ENCODE measurements at places on chromosomes 5 and 9.

GRCh38 chr5:64164166-64164565 lies 1.5 kb upstream of the RNF180 start:
- no peak for DNase-seq

- DNase-seq, result peak; percentile 61
These were observed 9.7 kb downstream of the ORM2 start for GRCh38 chr9:114339130-114339908.

DNA sequence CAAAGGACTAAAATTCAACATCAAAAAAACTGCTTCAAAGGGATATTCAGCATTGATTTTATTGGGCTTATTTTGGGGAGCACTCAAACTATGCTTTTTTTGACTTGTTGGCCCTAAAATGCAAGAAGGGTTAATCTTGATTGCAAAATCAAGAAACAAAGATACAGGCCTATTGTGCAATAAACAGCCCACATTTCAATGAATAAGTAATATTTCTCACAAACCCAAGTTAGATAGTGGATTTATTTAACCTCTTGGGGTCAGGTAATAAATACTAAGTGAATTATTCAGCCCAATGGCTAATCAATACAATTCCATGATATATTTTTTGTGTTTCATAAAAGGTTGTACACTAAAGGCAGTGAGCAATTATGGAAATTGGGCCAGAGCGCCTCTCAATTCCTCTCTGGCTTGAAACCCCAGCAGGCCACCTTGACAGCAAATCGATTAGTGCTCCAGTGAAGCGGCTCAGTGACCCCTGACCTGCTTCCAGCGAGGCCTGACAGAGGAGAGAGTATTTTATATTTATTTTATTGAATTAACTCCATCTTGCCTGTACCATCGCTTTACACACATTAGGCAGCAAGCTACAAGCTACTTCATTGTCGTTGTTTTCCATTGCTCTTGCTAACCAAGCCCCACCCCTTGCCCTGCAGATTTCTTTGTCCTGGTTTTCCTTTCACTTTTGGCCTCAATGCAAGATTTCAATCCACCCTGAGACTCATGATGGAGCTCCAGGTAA lies 65.5 kb downstream of the EBF1 start:
- no peak for DNase-seq

- DNase-seq, result no peak
These were observed 130.3 kb upstream of the DMRT1 start for GRCh38 chr9:710951-711745.

GRCh38 chr9:93681269-93682154 lies 105.1 kb downstream of the PHF2 start:
- no peak for DNase-seq

DNA sequence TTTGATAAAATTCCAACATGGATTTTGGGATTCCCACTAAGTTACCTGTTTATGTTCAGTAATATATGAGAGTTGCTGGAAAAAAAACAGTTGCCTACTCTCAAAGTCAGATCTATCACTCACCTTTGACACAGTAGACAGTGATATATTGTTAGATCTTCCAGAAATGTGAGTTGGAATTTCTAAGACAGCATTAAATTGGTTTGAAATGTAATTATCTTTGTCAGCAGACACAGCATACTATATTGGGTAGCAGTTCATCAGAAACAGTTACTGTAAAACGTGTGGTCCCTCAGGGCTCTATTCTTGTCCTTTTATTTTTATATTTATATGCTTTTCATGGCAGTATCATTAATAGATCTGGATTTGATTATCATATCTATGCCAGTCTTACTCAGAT lies 433.6 kb upstream of the ARRDC3 start:
- DNase-seq, result no peak

GRCh38 chr5:75510836-75511434 lies 494 bp downstream of the CERT1 start:
- peak; percentile 41 for DNase-seq

GRCh38 chr9:137020771-137021567 lies 7.1 kb downstream of the ABCA2 start:
- DNase-seq, result no peak

DNA sequence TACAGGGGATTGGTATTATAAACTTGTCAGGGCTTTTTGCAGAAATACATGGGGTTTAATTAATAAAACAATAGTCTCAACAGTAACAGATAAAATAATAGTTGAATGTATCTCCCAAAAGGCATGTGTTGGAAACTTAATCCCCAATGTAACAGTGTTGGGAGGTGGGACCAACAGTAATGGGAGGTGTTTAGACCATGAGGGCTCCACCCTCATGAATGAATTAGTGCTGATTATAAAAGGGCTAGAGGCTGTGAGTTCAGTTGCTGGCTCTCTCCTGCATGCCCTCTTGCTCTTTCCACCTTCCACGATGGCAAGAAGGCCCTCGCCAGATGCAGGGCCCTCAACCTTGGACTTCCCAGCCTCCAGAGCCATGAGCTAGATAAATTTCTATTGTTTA lies 56.3 kb downstream of the STK10 start:
- no peak for DNase-seq

- no peak for DNase-seq
These were observed 35.5 kb upstream of the ADAMTSL1 start for GRCh38 chr9:18438300-18438925.

GRCh38 chr5:175211956-175212756 lies 231.8 kb downstream of the DRD1 start:
- no peak for DNase-seq

DNA sequence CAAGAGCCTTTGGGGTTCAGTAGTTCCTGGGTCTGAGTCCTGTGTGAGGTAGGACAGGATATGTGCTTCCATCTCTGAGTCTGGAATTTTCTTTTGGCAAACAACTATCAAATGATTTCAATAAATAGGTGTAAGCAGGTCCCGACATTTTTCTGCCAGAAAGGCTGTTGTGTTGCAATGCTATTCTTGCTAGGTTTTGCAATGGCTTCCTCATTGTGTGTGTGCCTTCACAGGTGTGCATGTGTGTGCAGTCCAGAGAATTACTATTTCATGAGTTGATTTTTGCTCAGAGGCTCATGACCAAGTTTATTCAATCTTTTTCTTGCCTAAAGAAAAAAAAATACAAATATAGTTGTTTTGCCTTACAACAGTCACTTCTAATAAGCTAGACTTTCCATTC lies 64.5 kb upstream of the FRRS1L start:
- DNase-seq, result no peak

DNA sequence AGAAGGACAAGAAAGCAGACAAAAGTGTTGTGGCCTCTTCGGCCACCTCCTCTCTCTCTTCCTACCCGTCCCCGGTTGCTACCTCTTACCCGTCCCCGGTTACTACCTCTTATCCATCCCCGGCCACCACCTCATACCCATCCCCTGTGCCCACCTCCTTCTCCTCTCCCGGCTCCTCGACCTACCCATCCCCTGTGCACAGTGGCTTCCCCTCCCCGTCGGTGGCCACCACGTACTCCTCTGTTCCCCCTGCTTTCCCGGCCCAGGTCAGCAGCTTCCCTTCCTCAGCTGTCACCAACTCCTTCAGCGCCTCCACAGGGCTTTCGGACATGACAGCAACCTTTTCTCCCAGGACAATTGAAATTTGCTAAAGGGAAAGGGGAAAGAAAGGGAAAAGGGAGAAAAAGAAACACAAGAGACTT lies 2.4 kb downstream of the EGR1 start:
- DNase-seq, result no peak

GRCh38 chr9:114853071-114853855 lies 47.4 kb upstream of the TNFSF15 start:
- no peak for DNase-seq

DNA sequence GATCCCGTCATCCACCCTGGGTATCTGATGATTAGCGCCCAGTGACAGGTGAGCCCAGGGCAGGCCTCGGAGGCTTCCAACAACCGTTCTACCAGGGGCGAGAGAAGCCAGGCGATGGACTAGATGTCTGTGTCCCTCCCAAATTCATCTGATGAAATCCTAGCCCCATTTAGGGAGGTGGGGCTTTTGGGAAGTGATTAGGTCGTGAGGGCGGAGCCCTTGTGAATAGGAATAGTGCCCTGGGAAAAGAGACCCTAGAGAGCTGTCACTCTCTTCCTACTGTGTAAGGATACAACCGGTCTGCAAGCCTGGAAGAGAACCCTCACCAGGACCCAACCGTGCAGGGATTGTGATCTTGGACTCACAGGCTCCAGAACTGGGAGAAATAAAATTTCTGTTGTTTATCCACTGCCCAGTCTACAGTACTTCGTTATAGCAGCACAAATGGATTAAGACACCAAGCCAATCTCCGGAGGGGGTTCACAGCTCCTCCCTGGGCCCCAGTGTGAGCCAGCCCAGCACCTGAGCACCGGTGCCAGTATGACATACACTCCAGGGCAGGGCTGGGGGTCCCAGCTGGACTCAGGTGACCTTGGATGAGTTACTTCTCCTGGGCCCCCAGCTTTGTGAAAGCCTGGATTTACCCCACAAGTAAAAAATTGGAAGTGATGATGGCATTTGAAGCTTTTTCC lies 162.2 kb downstream of the DAB2IP start:
- no peak for DNase-seq

GRCh38 chr5:73482383-73483136 lies 15.7 kb upstream of the BTF3 start:
- DNase-seq, result no peak

GRCh38 chr5:39159811-39160490 lies 59.4 kb downstream of the FYB1 start:
- DNase-seq, result no peak

DNA sequence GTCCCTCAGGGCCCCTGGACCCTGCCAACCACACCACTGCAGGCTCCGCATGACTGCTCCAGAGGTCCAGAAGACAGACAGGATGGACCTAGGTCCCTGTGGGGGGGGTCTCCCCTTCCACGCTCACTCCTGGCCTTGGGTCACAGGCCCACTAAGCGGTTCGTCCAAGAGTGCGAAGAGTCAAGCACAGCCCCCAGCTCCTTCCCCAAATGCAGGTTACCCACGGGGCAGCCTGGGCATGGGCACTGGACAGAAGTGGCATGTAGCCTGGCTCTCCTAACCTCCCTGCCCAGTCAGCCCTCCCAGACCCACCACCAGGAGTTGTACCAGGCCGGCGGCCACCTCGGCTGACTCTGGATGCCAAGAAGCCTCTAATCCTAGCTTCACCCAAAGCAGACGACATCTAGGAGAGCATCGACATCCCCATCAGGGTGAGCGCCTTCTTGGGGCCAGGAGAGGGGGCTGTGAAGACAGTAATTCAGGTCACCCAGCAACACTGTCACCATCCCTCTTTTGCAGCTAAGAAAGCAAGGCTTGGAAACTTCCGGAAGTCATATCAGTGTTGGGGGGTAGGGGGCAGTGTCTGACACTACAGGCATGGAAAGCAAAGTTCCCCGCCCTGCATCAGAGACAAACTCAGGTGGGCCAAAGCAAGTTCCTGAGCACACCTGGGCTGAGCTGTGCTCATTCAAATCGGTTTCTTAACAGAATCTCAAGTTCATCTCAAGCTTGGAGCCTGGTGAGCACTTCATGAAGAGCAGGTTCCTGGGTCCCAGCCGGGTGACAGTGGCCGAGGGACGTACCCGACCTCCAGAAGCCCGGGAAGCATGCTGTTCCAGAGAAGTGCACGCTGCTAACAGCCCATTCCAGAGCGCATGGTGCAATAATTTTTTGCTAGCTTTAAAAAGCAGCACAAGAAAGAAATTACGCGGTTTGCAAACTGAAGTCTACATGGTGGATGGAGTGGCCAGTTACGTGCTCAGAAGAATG lies 68.7 kb downstream of the SEMA4D start:
- DNase-seq, result peak; percentile 65

DNA sequence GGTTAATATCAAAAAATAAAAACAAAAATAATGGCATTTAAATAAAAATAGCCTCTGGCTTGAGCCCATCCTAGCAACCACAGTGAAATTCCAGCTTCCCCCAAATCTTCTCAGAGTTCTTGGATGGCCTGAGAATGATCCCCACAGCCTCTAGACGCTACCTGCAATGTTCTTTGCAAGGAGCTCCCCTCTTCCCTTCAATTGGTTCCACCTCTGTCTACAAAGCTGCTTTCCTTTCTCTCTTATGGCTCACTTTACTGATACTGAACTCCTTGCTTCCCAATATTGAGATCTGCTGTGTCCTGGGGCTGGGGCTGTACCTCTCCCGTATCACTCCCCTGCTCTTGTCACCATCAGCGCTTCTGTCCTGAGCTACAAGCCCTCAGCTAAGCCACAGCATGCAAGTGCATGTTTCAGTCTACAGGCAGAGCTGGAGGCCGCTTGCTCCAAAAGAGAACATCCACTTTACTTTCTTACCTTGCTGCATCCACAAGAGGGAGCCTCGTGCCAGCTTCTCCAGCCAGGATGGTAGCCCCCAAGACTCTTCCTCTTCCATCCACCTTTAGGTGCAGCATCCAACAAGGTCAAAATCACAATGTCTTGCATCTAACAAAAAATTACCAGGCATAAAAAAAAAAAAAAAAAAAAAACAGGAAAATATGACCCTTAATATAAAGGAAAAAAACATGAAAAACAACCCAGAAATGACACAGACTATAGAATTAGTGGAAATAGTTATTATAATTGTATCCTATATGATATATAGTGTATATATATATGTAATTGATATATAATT lies 57.4 kb upstream of the PRSS3 start:
- no peak for DNase-seq

DNA sequence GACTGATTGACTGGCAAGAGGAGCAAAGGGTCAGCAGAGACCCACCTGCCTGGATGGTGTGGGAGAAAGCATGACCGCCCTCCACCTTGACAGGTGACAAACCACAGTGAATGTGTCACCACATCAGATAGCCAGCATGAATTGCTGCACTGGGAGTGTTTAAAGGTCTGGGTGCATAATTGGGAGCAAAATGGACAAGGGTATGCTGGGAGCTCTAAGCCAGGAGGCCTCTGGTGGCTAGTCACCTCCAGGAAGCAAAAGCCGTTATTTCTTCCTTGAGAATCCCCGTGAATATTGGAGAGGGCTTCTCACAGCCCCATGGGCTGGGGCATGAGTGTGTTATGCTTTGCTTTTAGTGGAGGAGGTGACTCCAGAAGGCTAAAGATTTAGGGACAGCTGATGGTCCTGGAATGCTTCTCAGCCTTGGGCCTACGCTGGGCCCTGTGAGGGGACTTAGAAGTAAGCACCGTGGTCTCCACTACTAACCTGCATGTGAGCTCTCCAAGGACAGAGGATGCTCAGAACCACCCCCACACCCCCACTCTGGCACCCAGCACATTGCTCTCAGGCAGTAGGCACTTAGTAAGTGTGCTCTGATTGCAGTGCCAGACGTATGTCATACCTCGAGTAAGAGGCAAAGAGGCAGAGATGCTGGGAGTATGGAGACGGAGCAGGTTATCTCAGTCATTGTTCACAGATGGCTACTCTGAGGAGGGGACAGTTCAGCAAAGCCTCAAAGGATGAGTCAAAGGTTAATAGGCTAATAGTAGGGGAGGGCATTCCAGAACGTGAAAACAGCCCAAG lies 9.1 kb upstream of the IRF1 start:
- DNase-seq, result no peak

DNA sequence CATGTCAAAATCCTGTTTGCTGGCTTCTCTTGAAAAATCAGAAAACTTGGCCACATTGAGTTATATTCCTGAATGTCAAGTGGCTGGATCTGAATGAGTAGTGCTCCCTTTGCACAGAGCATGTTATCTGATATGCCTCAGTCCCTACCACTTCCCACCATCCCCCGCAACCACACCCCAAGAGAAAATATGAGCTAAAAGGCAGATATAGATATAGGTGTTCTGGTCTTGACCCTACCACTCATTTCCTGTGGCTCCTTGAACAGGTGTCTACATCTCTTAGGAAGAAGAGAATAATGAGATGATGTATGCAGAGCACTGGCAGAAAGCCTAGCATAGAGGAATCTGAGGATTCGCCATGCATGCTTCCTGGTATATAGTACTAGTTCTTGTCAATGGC lies 6.6 kb upstream of the CYSTM1 start:
- DNase-seq, result no peak

Data from stimulated activated CD4-positive, alpha-beta T cell treated with anti-CD3 and anti-CD28 coated beads, Interleukin-4, amount 100 ng/mL, for 24 hours (primary cell).